Activated CD4-positive, alpha-beta memory T cell treated with anti-CD3 and anti-CD28 coated beads, Interleukin-2, amount 10 ng/mL, durations not matched to agents 7 days and 5 days (primary cell): ENCODE measurements at places on chromosomes 16 and 17. TPM values are rescaled to one million over a fixed set of nuclear protein-coding genes. Genes with fewer than 3 reads are reported as not detected.

The KRTAP1-5 gene
- not detected for total RNA-seq

GRCh38 chr17:76528156-76528527, 9.4 kb downstream of the CYGB start:
- H3K27ac ChIP-seq = no peak overlapping the region
- no peak for DNase-seq
- peaks cover 13% of the 10 kb centered on the region for H3K4me1 ChIP-seq
- no peak overlapping the region for H3K4me3 ChIP-seq
- peaks cover 9% of the 10 kb centered on the region for H3K27me3 ChIP-seq
- H3K36me3 ChIP-seq = no peaks in the 10 kb centered on the region

The MT1E gene
- 10.4 TPM for total RNA-seq

DNA sequence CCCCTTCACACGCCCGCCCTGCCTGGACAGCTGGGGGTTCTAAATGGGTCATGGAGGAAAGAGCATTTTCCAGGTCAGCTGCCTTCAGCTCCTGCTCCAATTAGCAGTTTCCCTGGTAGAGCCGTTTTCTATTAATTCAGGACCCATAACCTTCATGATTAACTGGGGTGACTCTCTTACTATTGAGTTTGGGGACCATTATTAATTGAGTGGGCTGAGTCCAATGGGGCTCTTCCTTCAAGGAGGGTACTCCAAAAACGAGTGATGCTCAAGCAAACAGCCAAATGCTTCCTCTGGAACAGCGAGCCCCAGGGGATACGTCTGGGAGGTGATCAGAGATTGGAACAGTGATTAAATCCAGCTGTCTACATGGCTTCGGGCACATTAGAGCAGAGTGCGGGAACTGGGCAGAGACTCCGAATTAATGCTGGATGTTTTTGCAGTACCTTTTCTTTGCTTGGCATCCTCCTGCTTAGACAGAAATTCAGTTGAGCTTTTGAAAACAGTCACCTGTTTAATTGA, 68.1 kb upstream of the CACNG3 start:
- peaks cover 53% of the 10 kb centered on the region for H3K4me1 ChIP-seq
- peak overlapping the region; percentile 87 for H3K27ac ChIP-seq
- H3K27me3 ChIP-seq = no peaks in the 10 kb centered on the region
- H3K4me3 ChIP-seq = no peak overlapping the region

DNA sequence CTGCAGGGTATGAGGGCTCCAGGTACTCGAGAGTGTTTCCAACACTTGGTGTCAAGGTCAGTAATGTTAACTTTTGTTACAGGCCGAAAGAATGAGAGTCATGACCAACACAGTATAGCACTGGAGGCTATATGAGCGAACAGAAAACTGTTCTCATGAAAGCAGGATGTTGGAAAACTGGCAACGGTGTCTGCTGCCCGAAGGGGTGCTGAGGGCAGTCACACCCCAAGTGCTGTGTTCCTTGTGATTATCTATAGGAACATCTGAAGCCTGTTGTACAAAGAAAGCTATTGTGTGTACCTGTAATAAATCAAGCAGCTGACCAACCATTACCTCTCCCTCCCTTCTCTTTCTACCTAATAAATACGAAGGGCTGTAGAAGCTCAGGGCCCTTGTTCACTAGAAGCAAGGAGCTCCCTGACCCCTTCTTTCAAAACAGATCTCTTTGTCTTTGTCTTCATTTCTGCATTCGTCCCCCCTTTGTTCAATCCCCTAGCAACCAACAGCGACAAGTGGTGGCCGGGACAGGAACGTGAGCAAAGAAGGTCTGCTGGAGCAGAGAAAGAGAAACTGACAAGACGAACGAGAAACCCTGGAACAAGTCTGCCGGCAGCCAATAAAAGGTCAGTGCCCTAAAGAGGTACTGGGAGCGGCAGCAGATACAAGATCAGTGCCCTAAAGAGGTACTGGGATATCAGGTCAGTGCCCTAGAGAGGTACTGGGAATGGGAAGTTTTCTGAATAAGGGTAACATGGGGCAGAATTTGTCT, 7.6 kb downstream of the CD300LD start:
- no peak overlapping the region for H3K27ac ChIP-seq
- DNase-seq = no peak
- no peak overlapping the region for H3K4me3 ChIP-seq
- H3K36me3 ChIP-seq = no peaks in the 10 kb centered on the region
- H3K27me3 ChIP-seq = peaks cover 36% of the 10 kb centered on the region

- no peak overlapping the region for H3K27ac ChIP-seq
- H3K4me3 ChIP-seq = no peak overlapping the region
- DNase-seq = no peak
- H3K4me1 ChIP-seq = no peaks in the 10 kb centered on the region
- H3K27me3 ChIP-seq = no peaks in the 10 kb centered on the region
These were observed 70.1 kb upstream of the DOC2B start for GRCh38 chr17:251531-251930.

GRCh38 chr16:86143666-86144065, 244.7 kb downstream of the IRF8 start:
- DNase-seq = no peak
- no peaks in the 10 kb centered on the region for H3K36me3 ChIP-seq
- H3K4me3 ChIP-seq = no peak overlapping the region

- H3K27ac ChIP-seq = no peak overlapping the region
- H3K36me3 ChIP-seq = no peaks in the 10 kb centered on the region
- H3K27me3 ChIP-seq = no peaks in the 10 kb centered on the region
- no peak overlapping the region for H3K4me3 ChIP-seq
- DNase-seq = no peak
These were observed 22.0 kb downstream of the C16orf74 start for GRCh38 chr16:85728879-85729278.

DNA sequence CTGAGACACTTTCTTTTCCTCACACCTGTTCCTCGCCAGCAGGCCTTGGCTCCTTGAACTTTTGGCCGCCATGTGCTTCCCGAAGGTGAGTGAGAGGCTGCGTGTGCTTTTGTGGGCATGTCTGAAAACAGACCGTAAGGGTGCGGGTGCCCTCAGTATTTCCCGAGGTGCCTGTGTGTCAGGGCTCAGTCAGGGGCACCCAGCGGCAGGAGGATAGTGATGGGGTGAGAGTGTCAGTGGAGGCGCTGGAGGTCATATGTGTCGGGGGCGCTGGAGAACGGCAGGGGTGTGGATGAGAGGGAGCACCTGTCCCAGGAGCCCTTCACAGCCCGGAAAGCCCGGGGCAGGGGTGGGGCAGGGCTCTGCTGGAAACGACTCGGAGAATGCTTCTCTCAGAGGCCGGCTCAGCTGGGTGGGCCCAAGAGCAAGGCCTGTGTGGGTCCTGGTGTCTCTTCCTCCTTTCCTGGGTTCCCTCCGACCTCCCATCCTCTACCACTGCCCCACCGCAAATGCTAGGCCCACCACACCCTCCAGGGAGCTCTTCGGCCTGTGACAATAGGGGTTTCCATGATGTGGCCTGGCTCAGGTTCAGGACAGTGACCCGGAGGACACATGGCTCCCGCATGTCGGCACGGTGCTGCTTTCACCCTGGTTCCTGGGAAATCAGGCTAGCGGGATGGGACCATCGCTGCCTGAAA, 451 bp downstream of the IL32 start:
- H3K27ac ChIP-seq = peak overlapping the region; percentile 99
- DNase-seq = no peak
- H3K36me3 ChIP-seq = peaks cover 64% of the 10 kb centered on the region
- H3K4me3 ChIP-seq = peak overlapping the region; percentile 100

GRCh38 chr16:81376880-81377279, 62.1 kb downstream of the GAN start:
- H3K27me3 ChIP-seq = no peaks in the 10 kb centered on the region
- no peak overlapping the region for H3K27ac ChIP-seq
- DNase-seq = no peak
- no peak overlapping the region for H3K4me3 ChIP-seq
- peaks cover 3% of the 10 kb centered on the region for H3K4me1 ChIP-seq
- peaks cover 20% of the 10 kb centered on the region for H3K36me3 ChIP-seq

The FTO gene
- total RNA-seq = 48.5 TPM

- DNase-seq = peak; percentile 79
- no peak overlapping the region for H3K4me3 ChIP-seq
- H3K4me1 ChIP-seq = peaks cover 28% of the 10 kb centered on the region
- H3K36me3 ChIP-seq = peaks cover 32% of the 10 kb centered on the region
- H3K27me3 ChIP-seq = no peaks in the 10 kb centered on the region
- no peak overlapping the region for H3K27ac ChIP-seq
These were observed 20.0 kb downstream of the TRAF4 start for GRCh38 chr17:28763804-28764266.

DNA sequence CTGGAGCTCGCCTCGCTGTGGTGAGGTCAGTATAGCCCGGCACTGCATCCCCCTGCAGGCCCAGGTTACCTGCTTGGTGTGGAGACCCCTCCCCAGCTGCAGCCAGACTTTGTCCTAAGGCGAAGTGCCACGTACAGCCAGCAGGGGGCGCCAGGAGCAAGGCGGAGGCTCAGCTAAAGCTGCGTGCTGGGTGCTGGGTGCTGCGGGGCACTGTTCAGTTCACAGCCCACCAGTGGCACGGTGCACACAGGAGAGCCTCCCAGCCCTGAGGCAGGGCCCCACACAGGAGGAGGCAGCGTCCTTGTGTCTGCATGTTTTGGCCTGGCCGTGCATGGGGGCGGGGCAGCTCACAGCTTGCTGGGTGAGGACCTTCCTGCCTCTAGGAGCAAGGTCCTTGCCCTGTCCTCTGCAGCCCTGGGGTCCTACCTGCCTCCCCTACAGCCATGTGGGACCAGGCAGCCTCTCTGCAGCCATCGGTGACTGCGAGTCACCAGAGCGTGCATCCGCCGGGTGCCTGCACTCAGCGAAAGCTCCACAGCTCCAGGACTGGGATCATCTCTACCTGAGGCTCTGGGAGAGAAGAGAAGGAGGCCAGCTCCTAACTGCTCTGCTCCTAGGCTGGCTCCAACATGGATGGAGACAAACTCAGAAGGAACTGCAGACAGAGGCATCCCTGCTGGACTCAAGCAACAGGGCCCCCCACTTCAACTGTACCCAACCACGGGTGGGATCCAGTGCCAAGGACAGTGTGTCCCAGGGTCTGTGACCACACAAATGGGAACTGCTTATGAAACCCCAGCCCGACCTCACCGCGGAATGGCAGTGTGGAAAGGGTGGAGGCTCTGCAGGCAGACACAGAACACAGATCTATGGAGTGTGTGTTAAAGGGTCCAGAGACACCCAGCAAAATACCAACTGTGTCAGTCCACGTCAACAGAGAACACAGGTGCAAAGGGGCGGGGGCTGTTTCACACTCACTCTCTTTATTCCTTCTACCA, 19.0 kb downstream of the SLC7A5 start:
- peaks cover 36% of the 10 kb centered on the region for H3K4me1 ChIP-seq
- DNase-seq = peak; percentile 82
- no peaks in the 10 kb centered on the region for H3K27me3 ChIP-seq
- H3K36me3 ChIP-seq = peaks cover 57% of the 10 kb centered on the region
- H3K27ac ChIP-seq = no peak overlapping the region
- no peak overlapping the region for H3K4me3 ChIP-seq

DNA sequence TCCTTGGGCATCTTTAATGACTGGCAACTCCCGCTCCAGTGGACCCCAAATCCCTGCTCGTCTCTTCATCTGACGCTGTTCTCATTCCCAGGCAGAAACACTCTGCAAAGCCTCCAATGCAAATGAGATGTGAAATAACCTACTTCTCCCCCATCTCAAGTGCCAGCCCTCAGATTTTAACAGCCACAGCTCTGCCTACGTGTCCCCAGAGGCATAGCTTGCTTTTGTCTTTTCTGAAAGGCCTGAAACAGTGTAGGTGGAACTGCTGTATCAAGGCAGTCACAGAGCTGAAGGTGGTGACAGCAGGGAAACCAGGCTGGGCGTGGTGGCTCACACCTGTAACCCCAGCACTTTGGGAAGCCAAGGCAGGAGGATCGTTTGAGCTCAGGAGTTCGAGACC, 14.7 kb downstream of the RPH3AL start:
- H3K27ac ChIP-seq = no peak overlapping the region
- no peaks in the 10 kb centered on the region for H3K36me3 ChIP-seq
- H3K4me1 ChIP-seq = no peaks in the 10 kb centered on the region
- no peak for DNase-seq

The PSMC3IP gene
- 16.1 TPM for total RNA-seq

The SECTM1 gene
- 18.5 TPM for total RNA-seq
